ENCODE measurements at places on chromosomes 3 and 15.

DNA sequence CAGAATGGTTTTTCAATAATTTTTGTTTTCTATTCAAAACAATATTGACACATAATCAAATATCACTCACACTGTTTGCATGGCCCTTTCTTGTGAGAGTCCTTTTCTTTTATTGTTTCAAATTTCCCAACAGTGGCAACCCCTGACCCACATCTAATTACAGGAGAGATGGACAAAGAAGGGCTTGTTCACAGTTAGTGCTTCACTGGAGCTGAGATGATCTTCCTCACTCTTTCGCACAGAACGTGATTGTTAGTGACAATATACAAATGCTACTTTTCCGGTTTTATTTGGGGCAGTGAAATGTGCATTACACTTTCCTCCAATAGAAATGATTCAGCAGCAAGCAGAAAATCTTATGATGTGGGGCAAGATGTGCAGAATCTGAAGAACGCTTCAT, 38.6 kb upstream of the TTC14 start:
- DNase-seq: no peak

GRCh38 chr3:37041546-37042195, 48.4 kb downstream of the MLH1 start:
- DNase-seq: no peak

DNA sequence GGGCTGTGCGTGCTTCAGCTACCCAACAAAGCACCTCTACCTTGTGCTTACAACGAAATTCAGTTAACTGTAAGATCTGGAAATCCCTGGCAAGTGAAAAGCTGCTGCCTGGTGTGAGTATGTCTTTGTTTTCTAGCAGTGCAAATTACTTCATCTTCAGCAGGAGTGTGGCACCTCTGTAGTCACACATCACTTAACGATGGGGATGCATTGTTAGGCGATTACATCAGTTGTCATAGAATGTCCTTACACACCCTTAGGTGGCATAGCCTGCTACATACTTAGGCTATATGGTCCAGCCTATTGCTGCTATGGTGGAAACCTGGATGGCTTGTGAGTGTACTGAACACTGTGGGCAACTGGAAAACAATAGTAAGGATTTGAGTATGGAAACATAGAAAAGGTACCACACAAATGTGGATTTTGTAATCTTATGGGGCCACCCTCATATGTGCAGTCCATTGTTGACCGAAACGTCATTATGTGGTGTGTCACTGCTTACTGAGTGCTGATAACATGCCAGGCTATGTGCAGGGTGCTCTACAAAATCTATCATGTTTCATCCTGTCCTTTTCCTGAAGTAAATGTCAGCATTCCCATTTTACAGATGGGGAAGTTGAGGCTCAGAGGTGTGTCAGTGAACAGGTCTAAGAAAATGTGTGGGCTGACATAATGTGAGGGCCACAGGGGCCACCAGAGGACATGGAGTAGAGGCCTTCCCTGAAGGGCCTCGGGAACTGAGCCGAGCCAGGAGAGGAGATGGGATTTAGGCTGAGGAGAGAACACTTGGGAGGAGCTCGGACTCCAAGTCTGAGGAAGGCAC, 173.5 kb downstream of the VGLL4 start:
- no peak for DNase-seq

DNA sequence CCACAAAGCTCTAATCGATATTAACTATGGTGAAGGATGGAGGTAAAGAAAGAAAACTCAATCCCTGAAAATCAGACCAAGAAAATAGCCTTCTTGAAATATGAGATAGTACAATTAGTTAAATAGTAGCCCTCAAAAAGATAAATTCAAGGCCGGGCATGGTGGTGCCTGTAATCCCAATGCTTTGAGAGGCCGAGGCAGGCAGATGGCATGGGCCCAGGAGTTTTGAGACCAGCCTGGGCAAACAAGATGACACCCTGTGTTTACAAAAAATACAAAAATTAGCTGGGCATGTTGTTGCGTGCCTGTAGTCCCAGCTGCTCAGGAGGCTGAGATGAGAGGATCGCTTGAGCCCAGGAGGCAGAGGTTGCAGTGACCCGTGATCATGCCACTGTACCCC, 31.6 kb upstream of the CEP152 start:
- no peak for DNase-seq

DNA sequence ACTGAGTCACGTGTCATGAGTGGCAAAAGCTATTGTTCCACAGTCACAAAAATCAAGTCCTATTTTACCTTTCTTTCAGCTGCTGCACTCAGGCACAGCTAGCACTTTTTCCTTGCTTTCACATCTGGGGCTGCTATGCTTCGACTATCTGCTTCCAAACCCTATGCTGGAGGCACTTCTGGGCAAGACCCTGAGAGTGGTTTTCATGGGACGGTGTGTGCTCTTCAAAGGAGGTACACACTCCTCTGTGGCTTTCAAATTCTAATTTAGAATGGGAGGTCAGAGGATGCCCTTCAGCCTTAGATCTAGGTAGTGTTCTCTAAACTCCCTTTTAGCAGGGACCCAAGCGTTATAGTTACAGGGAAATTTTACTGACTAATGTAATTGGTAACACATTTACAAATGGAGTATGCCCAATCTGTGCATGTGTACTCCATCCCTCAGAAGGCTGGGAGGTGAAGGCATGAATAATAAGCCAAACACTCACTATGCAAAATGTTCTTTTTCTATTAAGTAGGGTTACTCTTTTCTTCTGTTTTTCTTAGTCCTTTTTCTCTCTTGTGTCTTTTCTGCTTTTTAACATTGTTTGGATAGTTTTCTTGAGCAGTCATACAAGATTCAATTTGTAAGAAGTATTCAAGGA, 188.3 kb downstream of the LSAMP start:
- no peak for DNase-seq

GRCh38 chr3:32613183-32613582, 42.5 kb upstream of the DYNC1LI1 start:
- no peak for DNase-seq

DNA sequence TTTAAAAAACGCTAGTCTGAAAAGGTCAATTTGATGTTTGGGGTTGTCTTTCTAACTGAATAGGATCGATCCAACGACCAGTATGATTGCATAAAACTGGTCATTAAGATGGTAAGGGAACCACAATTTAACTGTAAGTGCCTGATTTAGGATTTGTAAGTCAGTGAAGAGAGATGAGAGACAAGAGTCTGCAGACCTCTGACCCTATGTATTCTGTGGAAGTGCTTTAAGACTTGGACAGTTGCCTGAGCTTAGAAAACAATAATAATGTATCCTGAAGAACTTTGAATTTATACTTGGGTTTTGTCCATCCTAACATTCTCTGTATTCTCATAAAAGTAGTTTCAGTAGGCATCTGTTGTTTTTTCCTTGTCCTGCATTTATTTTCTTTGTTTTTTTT, 221.4 kb upstream of the SUCLG2 start:
- DNase-seq: no peak

DNA sequence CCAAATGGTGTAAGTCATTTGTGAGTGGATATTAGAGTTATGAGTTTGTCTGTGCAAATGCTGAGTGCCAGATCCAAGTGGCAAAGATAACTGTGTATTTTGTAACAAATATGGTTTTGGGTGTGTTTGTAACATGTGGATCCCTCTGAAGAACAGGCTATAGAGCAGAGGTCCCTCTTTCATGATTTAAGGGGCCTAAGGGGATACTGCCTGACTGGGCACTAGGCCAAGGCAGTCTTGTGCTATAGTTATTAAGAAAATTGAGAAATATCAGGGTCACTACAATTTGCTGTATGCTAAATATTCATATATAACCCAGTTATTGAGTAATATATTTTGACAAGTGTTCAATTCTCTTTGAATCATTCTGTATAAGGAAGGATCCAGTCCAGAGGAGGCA, 555.6 kb upstream of the RGMA start:
- no peak for DNase-seq

GRCh38 chr3:139771331-139771730, 93.6 kb upstream of the NMNAT3 start:
- no peak for DNase-seq

- no peak for DNase-seq
Observed at GRCh38 chr3:159781867-159782266, 206.8 kb upstream of the IL12A start.

DNA sequence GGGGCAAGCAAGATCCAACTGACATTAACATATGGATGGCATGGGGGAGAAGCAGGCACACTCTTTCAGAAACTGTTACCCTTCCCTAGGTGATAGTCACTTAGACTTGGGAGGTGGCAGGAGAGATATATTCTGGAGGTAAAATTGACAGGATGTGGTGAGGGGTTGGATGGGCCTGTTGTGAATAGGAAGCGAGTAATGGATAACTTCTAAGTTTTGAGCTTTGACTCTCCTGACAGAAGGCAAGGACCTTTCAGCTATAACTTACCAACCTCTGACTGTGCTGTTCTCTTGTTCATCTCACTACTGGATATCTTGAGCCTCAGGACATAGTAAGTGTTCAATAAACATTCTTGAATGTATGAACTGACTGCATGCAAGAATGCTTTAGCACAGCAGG, 1.9 kb upstream of the PDIA5 start:
- no peak for DNase-seq

- DNase-seq: no peak
Observed at GRCh38 chr3:72345237-72345878, 502.9 kb downstream of the SHQ1 start.

GRCh38 chr15:101213570-101213969, 38.3 kb downstream of the CHSY1 start:
- no peak for DNase-seq

DNA sequence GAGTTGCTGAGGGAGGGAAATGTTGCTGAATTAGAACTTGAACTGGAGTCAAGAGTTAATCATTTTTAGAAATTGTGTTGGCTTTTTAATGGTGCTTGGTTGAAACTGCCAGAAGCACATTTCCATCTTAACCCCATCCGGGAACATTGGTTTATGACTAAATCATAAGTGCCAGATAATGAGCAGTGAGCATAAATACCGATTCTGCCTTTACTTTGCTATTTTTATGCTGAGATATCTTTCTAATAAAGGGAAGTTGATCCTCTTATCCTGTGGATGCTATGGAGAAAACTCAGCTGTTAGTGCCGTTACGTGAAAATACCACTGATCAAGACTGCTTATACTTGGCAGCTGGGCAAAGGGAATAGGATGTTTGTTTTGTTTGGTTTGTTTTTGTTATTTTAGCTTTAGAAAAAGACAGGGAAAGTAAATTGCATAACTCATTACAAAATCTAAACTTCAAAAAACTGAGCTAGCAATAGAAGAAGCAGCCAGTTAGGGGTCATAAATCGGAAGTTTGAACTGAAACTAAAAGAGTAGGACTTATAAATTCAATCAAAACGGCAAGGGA, 813.1 kb downstream of the NAALADL2 start:
- no peak for DNase-seq

- DNase-seq: peak; percentile 10
Observed at GRCh38 chr15:75759416-75760130, 46.9 kb upstream of the CSPG4 start.

DNA sequence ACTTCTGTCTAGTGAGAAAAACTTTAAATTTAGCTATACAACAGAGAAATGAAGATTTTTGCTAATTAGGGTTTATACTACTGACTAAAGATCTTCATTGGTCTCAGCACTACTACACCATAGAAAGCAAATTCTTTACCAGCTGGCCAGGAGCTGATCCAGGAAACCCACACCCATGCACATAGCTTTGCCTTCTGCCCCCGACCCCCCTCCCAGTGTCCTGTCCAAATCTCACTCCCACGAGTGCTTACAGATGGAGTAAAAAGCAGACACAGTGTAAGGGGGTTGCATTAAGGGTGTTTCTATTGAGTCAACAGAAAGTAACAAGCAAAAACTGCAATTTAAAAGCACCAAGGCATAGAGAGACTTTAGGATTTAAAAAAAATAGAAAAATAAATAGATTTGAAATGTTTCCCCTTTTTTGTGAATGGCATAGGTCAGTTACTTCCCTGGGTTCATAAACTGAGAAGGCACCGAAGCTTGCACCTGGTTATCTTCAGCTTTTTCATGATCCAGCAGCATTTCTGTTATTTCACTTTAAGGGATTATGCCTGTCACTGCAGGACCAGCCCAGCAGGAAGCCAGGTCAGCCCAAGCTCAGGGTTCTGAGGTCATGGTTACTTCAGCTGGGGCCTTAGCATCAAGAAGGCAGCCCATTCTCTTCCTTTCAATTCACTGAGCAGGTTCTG, 124.3 kb downstream of the CTNNB1 start:
- DNase-seq: no peak

- no peak for DNase-seq
Observed at GRCh38 chr3:178841011-178841410, 230.6 kb downstream of the ZMAT3 start.

DNA sequence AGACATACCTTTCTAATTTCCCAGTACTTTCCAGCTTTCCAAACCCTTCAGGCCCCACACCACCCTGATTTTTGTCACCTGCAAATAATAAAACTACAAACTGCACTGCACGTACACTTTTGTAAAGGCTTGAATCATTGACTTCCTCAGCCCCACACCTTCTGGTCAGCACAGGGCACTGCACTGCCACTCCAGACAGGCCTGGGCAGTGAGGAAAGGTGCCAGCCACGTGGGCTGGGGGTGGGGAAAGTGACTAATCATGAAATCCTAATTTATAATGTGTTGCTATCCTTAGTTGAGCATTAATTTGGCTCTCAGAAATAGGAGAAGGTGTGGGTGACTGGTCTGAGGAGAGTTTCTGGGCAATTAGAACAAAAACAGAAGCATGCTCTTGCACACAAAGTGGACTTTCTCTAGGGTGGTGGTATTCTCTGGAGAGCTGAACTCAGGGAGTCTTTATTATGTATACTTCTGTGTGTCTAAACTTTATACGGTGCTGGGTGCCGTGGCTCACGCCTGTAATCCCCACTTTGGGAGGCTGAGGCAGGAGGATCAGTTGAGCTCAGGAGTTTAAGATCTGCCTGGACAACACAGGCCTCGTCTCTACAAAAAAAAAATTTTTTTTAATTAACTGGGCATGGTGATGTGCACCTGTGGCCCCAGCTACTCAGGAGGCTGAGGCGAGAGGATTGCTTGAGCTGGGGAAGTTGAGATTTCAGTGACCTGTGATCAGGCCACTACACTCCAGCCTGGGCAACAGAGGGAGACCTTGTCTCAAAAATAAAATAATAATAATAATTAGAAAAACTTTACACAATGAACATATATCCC, 58.2 kb upstream of the FLNB start:
- no peak for DNase-seq

GRCh38 chr15:27499191-27499590, 528.2 kb downstream of the GABRG3 start:
- no peak for DNase-seq

GRCh38 chr3:189143771-189144170, 28.0 kb upstream of the TPRG1 start:
- DNase-seq: no peak

GRCh38 chr3:186532598-186533072, 11.5 kb downstream of the CRYGS start:
- DNase-seq: no peak

DNA sequence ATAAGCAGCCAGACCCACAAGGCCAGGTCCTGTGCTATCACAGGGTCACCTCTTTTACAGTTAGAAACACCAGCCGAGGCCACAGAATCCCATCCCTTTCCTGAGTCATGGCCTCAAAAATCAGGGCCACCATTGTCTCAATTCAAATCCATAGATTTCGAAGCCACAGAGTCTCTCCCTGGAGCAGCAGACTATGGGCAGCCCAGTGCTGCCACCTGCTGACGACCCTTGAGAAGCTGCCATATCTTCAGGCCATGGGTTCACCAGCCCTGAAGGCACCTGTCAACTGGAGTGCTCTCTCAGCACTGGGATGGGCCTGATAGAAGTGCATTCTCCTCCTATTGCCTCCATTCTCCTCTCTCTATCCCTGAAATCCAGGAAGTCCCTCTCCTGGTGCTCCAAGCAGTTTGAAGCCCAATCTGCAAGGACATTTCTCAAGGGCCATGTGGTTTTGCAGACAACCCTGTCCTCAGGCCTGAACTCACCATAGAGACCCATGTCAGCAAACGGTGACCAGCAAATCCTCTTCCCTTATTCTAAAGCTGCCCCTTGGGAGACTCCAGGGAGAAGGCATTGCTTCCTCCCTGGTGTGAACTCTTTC, 39.6 kb downstream of the TGM4 start:
- peak; percentile 50 for DNase-seq
